CD4-positive, alpha-beta T cell (primary cell): ENCODE measurements at places on chromosomes 5 and 9.

- DNase-seq = no peak
Measured at GRCh38 chr9:97873882-97874281, 20.9 kb downstream of the FOXE1 start.

DNA sequence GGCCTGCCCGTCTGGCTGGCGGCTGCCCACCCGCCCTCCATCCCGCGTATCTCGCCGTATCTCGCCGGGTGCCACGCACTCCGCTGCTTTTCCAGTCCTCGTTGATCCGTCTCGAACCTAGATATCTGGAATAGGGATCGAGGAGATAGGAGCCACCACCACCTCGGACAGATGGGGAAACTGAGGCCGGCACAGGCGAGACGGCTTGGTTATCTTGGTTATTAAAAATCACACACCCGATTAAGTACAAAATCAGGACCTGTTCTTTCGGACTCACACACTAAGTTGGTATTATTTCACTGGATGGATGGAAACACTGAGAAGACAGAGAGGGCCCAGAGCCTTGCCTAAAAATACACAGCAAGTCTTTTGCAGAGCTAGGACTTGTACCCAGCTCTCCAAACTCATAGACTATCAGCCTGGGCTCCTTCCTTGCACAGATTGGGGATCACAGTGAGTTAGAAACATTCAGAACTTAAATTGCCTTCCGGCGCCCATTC lies 678 bp downstream of the SLC26A2 start:
- DNase-seq = no peak

DNA sequence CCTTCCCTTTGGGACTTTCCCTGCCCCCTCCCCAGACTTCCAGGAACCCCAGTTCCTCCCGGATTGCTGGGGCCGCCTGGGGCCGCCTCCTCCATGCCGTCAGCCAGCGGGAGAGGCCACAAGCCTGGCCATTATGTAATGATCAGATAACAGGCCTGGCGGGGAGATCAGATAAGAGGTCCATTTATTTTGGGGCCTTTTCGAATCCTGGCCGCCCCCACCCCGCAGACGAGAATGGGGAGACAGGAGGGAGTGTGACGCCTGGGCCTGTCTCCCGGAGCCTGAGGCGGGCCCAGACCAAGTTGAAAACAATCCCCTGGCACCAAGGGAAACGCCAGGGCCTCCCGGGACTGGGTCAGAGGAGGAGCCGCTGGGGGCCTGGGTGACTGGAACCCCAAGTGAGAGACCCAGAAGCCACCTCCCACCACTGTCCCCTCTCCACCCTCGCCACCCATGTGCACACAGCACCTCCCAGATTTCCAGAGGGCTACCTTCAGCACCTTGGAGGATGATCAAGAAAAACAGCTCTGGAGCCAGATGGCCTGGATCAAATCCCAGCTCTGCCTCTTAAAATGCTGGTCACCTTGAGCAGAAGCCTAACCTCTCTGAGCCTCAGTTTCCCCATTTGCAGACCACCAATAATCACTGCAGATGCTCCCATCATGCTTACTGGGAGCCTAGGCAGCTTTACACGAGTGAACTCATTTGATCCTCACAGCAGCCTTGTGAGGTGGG lies 7.8 kb downstream of the ENG start:
- no peak for DNase-seq

DNA sequence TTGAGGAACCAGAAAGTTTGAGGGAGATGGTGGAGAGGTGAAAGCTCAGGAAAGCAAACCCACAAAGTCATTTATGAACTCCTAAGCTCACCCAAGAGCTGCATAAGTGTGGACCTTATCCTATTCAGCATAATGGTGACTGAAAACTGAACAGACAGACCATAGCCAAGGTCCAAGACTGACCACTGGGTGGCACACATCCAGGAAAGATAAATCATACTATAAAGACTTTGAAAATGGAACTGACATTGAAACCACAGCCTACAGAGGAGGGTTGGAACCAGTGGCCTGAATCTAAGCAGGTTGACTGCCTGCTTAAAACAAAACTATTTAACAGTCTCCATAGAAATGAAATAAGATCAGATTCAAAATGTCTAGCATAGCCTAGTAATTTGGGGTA lies 121.0 kb upstream of the RGS7BP start:
- DNase-seq = no peak

DNA sequence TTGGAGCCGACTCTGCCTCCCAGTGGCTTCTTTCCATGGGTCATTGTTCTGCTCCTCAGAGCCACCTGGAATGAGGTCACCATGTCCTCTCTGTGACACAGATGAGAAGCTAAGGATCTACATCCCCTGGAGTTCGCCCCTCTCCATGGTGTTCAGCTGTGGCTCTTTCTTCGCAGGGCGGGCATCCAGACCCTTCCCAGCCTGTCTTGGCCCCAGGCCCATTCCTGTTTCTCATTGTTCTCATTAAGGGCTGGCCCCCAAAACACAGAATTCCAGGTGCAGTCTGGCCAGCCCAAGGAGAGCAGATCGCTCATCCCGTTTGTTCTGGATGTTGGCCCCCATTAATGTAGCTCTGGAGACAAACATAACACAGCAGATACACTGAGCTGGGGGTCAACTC lies 66.4 kb upstream of the COL15A1 start:
- DNase-seq = no peak

DNA sequence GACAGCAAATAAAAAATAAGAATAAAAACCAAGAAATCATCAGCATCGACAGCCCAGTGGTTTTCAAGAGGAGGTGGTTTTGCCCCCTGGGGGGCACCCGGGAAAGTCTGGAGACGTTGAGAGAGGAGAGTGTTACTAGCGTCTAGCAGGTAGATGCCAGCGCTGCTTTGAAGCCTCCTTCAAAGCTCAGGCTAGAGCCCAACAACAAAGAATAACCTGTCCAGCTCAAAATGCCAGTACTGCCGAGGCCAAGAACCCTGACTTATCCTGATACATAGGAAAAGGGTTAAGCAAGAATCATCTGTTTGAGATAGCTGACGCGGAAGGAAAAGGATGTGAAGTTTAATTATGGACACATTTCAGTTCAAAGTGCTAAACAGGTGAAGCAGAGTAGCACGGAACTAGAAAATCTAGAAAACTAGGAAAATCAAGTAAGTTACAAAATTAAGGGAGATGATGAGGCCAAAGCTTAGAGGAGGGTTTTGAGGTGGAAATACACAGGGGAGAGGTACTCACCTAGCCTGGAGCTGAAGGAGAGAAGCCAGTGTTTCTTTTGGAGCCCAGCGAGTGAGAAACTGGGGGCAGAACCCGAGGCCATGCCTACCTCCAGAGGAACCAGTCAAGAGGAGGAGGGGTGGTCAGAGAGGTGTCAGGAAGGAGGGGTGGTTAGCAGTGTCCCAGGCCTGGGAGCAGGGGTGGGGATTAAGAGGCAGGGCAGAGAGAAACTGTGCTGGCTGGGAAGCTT lies 121.0 kb upstream of the RETREG1 start:
- no peak for DNase-seq

DNA sequence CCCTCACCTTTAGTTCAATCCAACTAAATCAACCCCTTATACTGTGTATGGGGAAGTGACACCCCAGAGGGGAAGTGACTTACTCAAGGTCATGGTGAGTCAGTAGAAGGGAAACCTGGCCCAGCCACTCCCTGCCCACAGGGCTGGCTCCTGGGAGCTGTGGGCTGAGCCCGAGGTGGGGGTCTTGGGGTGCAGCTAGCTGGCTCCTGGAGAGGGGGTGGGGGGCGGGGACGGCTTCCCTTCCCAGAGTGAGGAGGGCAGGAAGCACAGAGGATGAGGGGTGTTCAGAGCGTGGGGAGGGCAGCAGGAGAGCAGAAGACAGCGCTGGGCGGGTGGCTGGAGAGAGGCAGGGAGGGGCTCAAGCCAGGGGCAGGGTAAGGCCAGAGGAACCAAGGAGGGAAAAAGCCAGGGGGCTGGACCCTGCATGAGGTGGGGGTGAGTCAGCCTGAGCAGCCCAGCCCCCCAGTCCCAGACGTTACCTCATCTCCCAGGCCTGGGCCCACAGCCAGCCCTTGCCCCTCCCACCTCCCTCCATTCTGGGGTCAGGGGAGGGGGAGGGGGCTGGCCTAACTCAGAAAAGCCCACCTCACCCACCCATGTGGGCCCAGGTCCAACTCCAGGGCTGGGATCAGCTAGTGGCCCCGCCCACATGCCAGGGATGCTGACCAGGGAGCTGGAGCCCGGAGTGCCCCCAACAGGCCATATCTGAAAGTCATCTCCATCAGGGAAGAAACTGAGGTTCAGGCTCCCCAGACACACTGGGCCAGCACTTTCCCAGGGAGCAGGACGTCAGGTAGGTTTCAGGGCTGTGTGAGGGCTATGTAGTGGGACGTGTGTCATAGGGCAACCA lies 2.8 kb downstream of the PDLIM7 start:
- peak; percentile 63 for DNase-seq

- DNase-seq = no peak
Measured at GRCh38 chr5:59665086-59665831, 228.3 kb downstream of the PDE4D start.

DNA sequence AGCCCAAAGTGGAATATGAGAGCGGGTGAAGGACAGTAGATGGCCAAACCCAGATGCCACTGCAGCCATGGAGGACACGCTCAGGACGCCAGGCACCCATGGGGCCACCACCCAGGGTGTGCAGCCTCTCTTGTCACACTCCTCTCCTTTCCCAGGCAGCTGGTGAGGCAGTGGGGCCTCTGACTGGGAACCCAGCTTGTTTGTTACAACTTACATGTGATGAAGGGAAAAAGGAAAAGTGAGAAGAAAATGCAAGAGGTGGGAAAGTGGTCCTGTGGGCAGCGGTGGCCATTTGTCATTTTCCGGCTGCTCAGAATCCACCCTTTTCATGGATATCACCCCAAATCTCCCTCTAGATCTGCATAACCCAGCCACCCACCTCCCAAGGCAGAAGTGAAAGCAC lies 62.7 kb upstream of the UNC5A start:
- no peak for DNase-seq

DNA sequence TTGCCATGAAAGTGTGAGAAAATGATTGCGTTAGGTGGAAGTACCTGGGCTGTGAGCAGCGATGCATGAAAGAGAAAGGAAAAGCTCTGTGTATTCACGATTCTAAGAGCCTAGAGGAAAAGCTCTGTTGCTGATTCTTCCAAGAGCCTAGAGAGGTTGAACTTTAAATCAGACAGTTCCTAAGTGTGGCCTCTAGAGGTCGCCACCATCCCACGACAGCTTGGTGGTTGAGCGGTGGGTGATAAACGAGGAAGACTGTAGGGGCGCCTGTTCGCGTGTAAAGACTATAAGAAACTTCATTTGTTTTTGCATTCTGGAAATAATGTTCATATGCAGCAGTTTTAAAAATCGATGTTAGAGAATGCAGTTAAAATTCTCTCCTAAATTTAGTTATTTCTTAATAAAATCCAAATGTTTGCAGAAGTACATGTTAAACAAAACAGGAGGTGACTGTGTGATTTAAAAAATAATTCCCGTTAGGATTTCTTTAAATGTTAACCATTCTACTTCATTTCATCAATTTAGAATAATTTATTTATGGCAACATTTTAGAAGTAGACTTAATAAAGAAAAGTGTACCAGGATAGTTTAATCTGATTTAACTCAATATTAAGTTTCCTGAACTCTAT lies 107.7 kb downstream of the TENT4A start:
- peak; percentile 54 for DNase-seq

- DNase-seq = no peak
Measured at GRCh38 chr5:138360941-138361452, 8.5 kb downstream of the KDM3B start.

GRCh38 chr9:135617538-135617900 lies 21.8 kb downstream of the GLT6D1 start:
- no peak for DNase-seq
